Breast epithelium (tissue), 4 donors: ENCODE measurements at places on chromosomes 16 and 17. TPM values are rescaled to one million over a fixed set of nuclear protein-coding genes. Genes with fewer than 3 reads are reported as not detected.

The MYL4 gene
- not detected for total RNA-seq

The ALDH3A1 gene
- total RNA-seq: 1.1 TPM

The EVI2B gene
- total RNA-seq: 5.9 TPM

The IGSF6 gene
- 13.2 TPM for total RNA-seq

The SCNN1B gene
- total RNA-seq: 3.0 TPM

The MYH11 gene
- 11.7 TPM for total RNA-seq

The MT1F gene
- 9.1 TPM for total RNA-seq

The CDH8 gene
- total RNA-seq: under 0.01 TPM

The ZNF785 gene
- total RNA-seq: 14.4 TPM

The KRTAP1-4 gene
- not detected for total RNA-seq

The DHRS7C gene
- not detected for total RNA-seq

The RGS9 gene
- total RNA-seq: 6.9 TPM

The ALOXE3 gene
- total RNA-seq: not detected

The TRIM72 gene
- under 0.01 TPM for total RNA-seq

The TNS4 gene
- 52.2 TPM for total RNA-seq

The HSF5 gene
- total RNA-seq: 0.33 TPM

The VTN gene
- total RNA-seq: 12.1 TPM

The TMEM204 gene
- total RNA-seq: 37.0 TPM

The TXNDC11 gene
- total RNA-seq: 47.9 TPM

The KRTAP9-4 gene
- total RNA-seq: not detected

The SCNN1G gene
- total RNA-seq: not detected

The NTN3 gene
- total RNA-seq: not detected

The KRTAP9-2 gene
- total RNA-seq: not detected

The CALB2 gene
- total RNA-seq: 22.2 TPM

The FDXR gene
- 9.3 TPM for total RNA-seq

The BICDL2 gene
- 31.5 TPM for total RNA-seq

The HIC1 gene
- total RNA-seq: 12.7 TPM

The C17orf78 gene
- total RNA-seq: not detected

The HOXB1 gene
- not detected for total RNA-seq

The CA5A gene
- not detected for total RNA-seq

The SULT1A2 gene
- 0.73 TPM for total RNA-seq

The TMEM256 gene
- 92.3 TPM for total RNA-seq

The ELMO3 gene
- 35.0 TPM for total RNA-seq

The NLGN2 gene
- 13.1 TPM for total RNA-seq

The IL34 gene
- 7.5 TPM for total RNA-seq

The HEATR9 gene
- not detected for total RNA-seq
